ENCODE measurements at places on chromosomes 12 and 14.

DNA sequence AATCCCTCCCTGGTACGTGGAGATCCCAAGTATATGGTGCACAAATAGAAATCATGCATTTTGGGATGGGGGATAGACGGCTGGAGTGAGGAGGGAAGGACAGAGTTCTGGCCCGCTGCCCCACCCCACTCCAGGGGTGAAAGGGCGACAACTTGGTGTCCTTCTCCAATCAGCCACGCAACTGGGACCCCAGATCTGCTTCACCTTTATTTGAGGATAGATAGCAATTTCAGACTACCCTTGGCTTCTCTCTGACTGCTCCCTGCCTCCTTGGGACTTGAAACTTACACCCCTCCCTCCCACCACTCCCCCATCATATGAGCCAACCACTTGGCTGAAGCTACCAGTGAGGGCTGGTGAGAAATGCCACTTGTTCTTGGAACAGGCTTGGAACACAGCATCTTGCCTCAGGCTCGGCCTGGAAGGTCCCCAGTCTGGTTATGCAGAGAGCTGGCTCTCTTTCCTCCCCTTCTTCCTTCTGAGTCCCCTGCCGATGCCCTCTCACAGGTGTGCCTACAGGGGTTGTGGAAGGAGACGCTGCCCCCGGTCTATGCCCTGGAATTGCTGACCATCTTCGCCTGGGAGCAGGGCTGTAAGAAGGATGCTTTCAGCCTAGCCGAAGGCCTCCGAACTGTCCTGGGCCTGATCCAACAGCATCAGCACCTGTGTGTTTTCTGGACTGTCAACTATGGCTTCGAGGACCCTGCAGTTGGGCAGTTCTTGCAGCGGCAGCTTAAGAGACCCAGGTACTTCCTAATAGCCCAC is 8.1 kb downstream of the OAS3 start:
- DNase-seq = no peak

GRCh38 chr14:92215579-92215978 is 93.8 kb downstream of the CPSF2 start:
- DNase-seq = no peak

- no peak for DNase-seq
Measured at GRCh38 chr12:119634743-119635142, 33.2 kb upstream of the PRKAB1 start.

GRCh38 chr12:87930033-87930432 is 99.2 kb downstream of the C12orf50 start:
- no peak for DNase-seq

DNA sequence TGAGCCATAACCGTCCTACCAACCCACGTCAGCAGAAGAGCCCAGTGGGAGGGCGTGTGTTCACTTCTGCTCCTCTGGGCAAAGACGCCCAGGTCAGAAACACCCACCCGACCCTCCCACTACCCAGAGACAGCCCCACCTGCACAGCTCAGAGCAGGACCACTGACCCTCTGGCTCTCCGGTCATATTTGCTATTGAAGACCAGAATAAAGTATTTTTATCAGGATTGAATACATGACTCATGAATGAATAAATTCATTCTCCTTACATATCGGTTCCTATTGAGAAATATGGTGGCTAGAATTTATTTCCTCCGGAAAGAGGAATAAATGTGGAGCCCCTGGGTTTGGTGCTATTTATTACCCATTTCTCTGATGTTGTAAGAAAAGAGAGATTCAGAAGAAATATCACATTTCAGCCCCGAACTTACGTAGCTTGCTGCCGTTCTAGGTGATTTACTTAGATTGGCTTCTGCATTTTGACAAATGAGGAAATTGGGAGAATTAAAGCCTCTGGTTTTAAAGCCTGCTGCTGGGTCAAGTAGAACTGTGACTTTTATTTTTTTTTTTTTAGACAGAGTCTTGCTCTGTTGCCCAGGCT is 36.4 kb upstream of the P2RX7 start:
- DNase-seq = no peak

DNA sequence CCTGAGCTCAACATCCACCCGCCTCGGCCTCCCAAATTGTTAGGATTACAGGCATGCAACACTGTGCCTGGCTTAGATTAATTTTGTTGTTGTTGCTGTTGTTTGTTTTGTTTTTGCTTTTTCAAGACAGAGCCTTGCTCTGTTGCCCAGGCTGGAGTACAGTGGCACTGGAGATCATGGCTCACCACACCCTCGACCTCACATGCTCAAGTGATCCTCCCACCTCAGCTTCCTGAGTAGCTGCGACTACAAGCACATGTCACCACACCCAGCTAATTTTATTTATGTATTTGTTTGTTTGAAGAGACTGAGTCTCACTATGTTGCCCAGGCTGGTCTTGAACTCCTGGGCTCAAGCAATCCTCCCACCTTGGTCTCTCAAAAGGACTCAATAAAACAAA is 26.7 kb downstream of the CRY1 start:
- DNase-seq = no peak

DNA sequence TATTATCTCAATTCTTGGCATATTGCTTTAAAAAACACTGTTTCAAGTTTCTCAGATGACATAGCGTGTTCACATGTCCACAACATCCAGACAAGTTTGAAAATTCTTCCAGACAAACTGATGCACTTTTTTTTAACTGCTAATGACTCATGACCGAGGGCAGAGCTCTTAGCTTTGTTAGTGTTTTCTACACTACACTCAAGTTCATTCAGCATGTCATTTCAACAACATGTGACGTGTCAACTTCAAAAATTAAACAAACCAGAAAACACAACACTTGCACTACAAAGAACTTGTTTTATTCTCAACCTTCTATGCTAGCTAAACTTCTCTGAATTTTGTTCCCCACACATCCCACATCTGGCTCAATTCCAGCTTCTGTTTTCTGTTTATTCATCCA is 1186.3 kb upstream of the FLRT2 start:
- no peak for DNase-seq

- no peak for DNase-seq
Measured at GRCh38 chr14:24879661-24880386, 170.1 kb downstream of the STXBP6 start.

DNA sequence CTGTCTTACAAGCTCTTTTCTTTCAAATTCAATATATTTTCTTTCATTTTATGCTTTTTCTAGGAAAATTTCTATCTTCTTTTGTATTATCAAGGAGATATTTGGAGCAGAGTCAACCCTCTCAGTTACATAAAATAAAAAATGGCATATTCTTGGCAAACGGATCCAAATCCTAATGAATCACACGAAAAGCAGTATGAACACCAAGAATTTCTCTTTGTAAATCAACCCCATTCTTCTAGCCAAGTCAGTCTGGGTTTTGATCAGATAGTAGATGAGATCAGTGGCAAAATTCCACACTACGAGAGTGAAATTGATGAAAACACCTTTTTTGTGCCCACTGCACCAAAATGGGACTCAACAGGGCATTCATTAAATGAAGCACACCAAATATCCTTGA is 20.6 kb downstream of the PIK3C2G start:
- no peak for DNase-seq

- peak; percentile 80 for DNase-seq
Measured at GRCh38 chr14:33711811-33712216, 239.1 kb downstream of the EGLN3 start.

- no peak for DNase-seq
Measured at GRCh38 chr12:12755923-12756322, 29.5 kb upstream of the APOLD1 start.

DNA sequence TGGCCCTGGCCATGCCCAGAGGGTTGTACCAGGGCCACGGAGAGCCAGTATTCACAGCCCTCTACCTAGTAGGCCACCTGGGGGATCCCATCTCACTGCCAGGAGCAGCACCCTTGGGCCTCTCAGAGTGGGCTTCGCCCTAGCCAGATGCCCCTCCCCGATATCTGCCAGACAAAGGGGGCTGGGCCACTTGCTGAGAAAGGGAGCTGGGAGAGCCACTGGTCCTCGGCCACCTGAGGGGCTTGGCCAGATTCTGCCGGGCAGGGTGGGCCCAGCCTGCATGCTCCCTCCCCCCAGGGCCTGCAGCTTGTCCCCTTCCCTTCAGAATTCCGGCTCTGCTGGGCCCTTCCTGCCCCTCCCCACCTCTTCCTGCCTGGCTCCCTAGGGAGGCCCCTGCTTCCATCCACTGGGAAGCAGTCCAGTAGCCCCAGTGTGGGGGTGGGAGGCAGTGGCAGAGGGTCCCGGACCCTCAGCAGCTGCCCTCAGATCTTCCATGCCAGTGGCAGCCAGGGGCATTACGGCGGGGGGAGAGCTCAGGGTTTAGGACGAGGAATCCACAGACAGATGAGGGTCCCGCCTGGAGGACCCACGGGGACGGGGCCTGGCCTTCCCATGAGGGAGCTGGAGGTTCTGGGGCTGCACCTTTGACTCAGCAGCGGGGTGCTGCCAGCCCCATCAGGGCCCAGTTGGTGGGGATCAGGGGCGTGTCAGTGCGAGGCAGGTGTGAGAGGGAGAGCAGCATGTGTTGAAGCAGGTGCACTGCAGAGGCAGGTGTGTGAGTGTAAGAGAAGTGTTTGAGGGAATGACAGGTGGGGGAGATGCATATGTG is 2.4 kb downstream of the CRIP2 start:
- no peak for DNase-seq

DNA sequence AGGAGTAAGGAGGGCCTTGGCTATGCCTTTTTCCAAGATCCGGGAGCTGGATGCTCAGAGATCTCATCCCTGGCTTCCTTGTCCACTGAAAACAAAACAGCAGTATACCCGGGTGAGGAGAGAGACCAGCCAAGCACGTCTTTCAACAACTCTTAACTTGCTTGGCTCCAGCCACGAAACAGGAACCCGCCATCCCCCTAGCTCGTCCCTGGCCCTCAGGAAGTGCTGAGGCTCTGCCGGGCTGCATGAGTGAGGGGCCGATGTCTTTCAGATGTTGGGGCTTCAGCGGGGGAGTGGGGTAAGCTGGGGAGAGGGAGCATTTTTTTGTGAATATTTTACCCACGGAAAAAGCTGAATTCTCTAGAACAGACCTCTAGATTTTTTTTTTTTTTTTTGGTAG is 231.1 kb downstream of the CACNA1C start:
- no peak for DNase-seq

DNA sequence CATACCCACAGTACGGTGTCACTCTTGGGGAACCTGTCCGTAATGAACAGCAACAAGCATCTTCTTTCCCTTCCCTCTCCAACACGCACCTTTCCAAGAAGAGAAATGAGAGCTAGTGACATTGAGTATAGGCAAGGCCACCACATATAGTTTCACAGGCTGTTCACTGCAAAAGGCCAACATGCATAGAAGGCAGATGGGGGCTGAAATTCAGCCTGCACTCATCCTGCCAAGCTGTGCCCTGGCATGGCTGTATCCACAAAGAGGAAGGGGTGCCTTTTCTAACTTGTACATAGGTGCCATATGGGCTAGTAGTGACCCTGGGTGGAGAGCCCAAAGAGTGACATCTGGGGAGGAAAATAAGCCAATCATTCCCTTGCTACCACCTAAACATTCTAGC is 169.6 kb downstream of the ZFP36L1 start:
- no peak for DNase-seq

DNA sequence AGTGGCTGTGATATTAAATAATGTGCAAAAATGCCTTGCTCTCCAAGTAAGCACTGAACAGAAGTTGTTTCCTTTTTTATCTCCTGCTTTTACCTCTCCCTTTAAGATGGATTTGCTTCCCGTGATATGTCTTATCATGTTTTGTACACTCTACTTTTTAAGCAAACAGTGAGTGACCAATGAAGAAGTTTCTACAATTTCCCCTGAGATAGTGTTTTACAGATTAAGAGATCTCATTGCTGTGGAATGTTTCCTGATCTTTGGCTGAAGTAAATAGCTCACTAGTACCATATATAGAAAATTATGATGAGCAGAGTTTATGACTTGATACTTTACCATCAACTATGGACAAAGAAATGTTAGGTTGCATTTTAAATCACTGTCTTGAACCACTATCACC is 184.8 kb upstream of the PDE3A start:
- no peak for DNase-seq

- DNase-seq = no peak
Measured at GRCh38 chr12:130080205-130080604, 82.1 kb upstream of the FZD10 start.

GRCh38 chr12:74317078-74317601 is 220.5 kb upstream of the ATXN7L3B start:
- no peak for DNase-seq

- no peak for DNase-seq
Measured at GRCh38 chr12:121816925-121817647, 13.3 kb downstream of the SETD1B start.

DNA sequence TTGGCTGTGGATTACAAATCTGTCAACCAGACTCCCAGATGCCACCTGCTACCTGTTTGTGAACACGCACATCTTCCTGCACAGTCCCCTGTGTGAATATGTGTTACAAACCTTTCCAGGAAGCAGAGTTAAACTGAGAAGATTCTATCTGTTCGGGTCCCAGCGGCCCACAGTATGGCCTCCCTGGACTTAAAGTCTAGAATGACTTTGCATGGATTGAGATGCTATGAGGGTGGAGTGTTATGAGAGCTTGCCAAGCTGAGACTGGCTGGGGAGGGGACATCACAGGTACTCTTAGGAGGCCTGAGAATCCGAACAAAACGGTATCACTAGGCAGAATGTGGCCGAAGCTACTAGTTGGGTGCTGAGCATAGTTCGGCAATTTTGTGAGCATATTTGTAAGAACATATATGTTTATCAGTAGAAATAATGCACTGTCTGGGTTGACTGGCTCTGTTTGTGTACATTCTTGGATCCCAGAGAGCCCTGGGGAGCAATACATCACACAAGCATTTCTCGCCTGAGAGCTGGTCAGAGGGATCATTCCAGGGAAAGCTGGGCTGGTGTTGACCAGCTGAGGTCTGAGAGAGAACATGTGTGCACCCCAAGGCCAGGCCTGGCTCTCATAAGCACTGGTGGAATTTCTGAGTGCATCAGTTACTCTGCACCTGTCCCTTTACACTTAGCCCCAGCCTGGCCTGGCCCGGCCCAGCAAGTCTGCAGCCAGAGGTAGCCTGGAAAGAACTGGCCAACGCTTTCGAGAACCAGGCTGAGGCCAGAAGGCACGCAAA is 29.8 kb upstream of the LTBP2 start:
- DNase-seq = no peak

- no peak for DNase-seq
Measured at GRCh38 chr14:31659278-31659677, 98.1 kb downstream of the NUBPL start.

DNA sequence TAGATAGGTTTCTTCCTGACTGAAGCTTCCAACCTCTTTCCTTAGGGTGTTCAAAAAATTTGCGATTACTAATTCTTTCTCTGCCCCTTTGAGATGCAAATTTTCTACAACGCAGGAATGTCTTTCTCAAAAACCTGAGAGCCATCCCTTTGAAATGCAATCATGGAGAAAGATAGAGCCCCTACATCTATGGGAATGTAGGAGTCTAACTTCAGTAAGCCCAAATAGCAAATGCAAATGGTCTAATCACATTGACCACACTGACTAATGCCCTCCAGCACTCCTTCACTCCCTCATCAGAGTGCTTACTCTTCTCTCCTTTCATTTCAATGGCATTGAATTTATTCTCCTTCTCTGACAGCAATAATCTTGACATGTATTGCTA is 107.1 kb downstream of the SLC6A15 start:
- no peak for DNase-seq

- peak; percentile 33 for DNase-seq
Measured at GRCh38 chr14:71692496-71692895, 239.7 kb upstream of the RGS6 start.

Measured in hippocampal formation (tissue), 2 donors.